Suppressor macrophage treated with lipopolysaccharide for 1 hour (primary cell): ENCODE measurements at places on chromosomes 6 and 20.

GRCh38 chr20:18042229-18042628, 15.5 kb downstream of the OVOL2 start:
- no peak for DNase-seq

GRCh38 chr6:12266571-12266970, 23.6 kb upstream of the EDN1 start:
- DNase-seq = peak; percentile 55

DNA sequence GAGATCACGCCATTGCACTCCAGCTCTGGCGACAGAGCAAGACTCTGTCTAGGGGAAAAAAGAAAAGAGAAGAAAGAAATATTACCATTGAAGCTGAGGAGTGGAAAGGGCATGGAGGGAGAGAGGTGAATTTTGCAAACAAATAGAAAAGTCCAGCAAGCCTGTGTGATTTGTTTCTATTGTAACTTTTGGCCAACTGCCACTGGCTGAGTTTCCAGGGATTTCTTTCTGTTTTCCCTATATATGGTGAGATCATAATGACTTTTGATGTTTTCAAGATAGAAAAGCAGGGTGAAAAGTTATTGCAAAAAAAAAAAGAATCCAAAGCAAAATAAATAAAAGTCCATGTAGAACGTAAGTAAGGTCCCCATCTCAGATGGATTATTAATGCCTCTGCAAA, 184.2 kb upstream of the RALGAPA2 start:
- no peak for DNase-seq

GRCh38 chr6:158143700-158144099, 24.4 kb downstream of the SERAC1 start:
- peak; percentile 27 for DNase-seq

DNA sequence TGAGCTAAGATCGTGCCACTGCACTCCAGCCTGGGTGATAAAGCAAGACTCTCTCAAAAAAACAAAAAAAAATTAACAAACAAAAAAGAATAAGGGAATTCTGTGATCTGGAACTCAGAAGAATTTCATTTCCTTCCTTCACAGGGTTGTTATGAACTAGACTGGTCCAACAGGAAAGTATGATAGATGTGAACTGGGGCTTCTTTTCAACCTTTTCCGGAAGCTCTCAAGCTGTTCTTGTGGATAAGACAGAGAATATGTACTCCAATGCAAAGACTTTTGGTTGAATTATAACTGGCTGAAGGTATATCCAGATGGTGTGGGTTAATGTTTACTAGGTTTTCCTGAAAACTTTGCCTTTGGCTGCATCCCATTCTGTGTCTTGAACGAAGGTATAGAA, 5.3 kb downstream of the RNF8 start:
- no peak for DNase-seq

- DNase-seq = peak; percentile 41
These were observed 550 bp downstream of the PLAGL2 start for GRCh38 chr20:32206760-32207625.

GRCh38 chr6:4603291-4603690, 172.9 kb upstream of the CDYL start:
- peak; percentile 99 for DNase-seq

DNA sequence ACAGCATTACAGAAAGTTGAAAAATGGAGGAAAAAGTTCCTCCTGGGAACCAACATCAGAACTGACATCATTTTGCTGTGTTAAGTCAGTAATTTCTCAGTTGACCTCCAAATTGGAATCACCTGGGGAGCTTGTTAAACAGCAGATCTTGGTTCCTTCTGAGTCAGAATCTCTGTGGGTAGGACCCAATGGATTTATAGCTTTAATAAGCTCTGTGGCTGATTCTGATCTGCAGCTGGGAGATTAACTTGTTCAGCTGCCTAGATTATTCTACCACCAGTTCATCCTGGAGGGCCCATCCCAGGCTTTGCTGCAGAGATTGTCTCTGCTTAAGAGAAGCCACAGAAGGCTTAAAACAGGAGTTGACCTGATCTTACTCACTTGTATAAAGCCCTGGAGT, 90.7 kb upstream of the POPDC3 start:
- DNase-seq = no peak
